ENCODE measurements at places on chromosomes 12 and 14.

DNA sequence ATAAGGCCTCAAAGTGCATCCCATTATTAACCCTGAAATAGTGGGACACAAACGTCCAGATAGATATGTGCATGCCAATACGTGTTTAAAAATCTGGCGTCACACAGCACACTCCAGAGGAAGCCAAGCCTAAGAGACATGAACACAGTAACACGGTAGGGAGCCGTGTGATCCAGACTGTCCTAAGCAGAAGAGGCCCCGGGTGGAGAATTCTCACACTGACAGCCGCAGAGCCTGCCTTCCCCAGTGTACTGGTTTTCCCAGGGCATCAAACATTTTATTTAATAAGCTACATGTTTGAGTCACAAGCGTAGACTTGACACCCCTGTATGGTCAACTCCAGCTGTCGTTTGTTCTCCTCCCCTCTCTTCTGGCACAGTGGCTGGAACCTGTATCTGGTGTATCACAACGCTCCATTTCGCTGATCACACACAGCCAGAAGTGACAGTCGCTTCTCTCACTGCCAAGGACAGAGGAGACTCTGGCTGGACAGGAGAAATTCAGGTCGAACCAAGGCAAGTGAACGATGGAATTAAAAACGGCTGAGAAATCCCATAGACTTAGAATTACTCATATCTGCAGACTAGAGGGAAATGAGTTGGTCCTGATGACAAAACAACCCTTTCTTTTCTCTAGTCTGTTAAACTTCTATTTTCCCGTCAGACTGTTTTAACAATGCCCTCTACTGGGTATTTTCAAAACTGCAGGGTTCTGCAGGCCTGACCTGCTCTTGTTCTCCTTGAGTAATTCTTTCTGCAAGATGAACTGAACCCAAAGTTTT lies 359.9 kb downstream of the RGS6 start:
- no peak for DNase-seq

DNA sequence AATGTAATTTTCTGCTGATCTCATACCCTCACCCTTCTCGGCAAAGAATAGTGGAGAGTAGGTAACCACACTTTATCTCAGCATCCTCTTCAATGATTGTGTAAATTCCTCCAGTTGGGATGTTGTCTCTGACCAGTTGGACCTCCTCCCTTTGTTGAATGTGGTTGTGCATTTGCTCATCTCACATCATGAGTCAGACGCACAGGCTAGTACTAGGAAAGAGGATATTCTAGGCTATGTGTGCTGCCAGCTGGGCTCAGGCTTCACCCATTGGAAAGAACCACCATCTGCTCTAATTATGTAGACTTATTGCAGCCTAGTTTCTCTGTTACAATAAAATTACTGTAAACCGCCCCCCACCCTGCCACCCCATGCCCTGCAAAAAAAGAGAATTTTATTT lies 90.3 kb downstream of the LMO3 start:
- DNase-seq, result no peak

- no peak for DNase-seq
Observed at GRCh38 chr12:3929875-3930615, 56.8 kb upstream of the PARP11 start.

- DNase-seq, result no peak
Observed at GRCh38 chr14:52780893-52781292, 10.5 kb downstream of the GNPNAT1 start.

GRCh38 chr12:51886021-51886710 lies 1.7 kb upstream of the ANKRD33 start:
- DNase-seq, result no peak

GRCh38 chr12:47356129-47356700 lies 276.5 kb upstream of the AMIGO2 start:
- DNase-seq, result no peak

GRCh38 chr12:3790642-3791041 lies 37.7 kb upstream of the CRACR2A start:
- DNase-seq, result no peak

GRCh38 chr12:97542666-97543280 lies 80.2 kb downstream of the RMST start:
- no peak for DNase-seq

- DNase-seq, result no peak
Observed at GRCh38 chr14:91953170-91953985, 5.9 kb upstream of the FBLN5 start.

DNA sequence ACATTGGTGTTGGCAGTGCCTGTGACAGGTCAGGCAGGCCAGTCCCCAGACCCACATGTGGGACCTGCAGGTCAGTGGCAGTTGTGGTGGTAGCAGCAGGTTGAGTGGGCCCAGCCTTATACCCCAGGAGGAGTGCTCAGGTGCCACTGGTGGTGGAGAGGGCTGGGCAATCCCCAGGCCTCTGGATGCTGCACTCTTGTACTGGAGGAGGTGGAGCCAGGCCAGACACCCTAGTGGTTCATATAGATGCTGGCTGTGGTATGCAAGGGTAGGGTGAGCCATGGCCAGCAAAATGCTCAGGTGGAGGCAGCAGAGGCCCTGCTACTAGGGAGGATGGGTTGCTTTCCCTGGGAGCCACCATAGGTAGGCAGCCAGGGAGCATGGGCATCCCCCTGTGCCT lies 190.4 kb upstream of the TMPO start:
- DNase-seq, result no peak

- no peak for DNase-seq
Observed at GRCh38 chr12:115979351-115979750, 298.1 kb downstream of the MED13L start.

DNA sequence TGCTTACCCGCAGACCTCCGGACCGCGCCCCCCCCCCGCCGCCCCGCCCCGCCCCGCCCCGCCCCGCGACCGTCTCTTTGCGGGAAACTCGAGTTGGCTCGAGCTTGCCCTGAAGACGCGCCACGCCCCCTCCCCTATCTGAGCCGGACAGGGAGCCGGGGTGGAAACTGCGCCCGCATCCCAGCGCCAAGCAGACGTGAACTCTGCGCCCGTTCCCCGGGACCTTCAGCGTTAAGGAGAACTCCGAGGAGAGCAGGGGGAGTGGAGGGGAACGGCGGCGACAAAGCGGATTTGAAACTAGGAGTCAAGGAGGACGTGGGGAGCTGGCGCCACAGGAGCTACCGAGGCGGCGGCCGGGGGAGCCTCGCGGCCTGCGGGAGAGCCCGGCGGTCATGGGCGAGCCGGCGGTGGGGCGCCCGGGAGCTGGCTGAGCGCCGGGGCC lies at the start of gene KCNK13:
KCNK13 (plus strand) TSS at position 310 of the 442 bp plus-strand sequence. CDS start 212 bp downstream, outside the sequence.
- DNase-seq, result no peak
